ENCODE measurements at places on chromosomes 16 and 17. TPM values are rescaled to one million over a fixed set of nuclear protein-coding genes. Genes with fewer than 3 reads are reported as not detected.

DNA sequence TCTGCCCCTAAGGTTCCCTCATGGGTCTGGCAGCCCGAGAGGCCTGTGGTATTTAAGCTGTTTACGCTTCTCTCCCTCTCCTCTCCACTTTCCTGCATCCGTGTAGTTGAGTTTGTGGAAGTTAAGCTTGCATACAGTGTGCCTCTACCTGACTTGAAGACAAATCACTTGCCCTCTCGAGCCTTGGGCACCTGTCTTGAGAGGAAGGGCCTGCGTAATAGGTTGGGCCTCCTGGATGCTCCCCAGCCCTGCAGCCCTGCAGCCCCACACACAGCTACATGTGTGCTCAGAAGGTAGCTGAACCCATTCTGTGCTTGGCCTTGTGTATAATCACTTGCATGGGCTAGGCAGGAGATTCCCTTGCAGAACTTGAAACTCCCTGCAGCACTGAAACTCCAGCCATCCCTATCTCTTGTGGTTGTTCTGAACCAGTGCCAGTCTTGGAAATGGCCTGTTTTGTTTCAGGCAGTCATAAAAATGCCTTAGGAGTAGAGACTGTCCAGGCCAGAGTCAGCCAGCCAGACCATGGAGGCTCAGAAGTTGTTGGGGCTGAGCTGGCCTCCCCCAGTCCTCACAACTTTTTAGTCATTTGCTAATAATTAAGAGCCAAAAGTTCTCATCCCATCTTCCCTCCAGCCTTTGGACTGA, 134.6 kb downstream of the CLEC16A start:
- DNase-seq, result no peak

Gene PLD6
- polyA plus RNA-seq, result 5.0 TPM

GRCh38 chr17:44804302-44805089, 25.6 kb downstream of the GJC1 start:
- DNase-seq, result no peak

Gene BCL6B
- polyA plus RNA-seq, result 20.0 TPM

Gene UQCRC2
- polyA plus RNA-seq, result 324 TPM

DNA sequence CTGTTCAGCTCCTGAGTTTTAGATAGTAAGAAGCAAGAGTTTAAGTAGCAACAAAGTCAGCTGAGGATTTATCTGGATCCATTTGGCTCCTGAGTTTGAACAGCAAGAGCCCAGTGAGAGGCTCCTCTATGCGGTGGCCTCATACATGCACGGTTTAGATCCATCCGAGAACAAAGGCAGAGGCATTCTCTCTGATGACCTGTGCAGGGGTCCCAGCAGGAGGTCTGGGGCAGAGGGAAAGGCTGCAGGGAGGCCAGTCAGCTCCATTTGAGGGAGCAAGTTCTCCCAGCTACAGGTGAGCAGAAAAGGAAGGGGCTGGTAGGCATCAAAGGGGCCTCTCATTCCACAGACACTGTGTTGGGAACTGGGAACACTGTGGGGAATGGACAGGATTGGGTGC, 16.5 kb downstream of the PITPNM3 start:
- DNase-seq, result no peak

GRCh38 chr17:72021417-72022041, 99.3 kb upstream of the SOX9 start:
- DNase-seq, result no peak

Gene ASGR1
- 5.7 TPM for polyA plus RNA-seq

DNA sequence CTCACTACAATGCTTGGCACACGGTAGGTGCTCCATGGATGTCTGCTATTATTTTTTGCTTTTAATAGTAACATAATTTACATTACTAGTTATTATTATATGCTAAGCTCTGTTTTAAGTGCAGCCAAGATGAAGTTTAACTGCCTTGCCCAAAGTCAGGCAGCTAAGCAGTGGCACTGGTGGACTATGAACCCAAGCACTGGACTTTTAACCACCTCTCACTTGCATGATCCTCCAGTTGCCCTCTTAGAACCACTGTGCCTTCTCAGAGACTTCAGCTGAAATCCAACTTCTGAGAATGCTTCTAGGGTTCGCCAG, 1.5 kb upstream of the ZNF207 start:
- no peak for DNase-seq
